Activated CD4-positive, alpha-beta T cell treated with anti-CD3 and anti-CD28 coated beads for 36 hours (primary cell): ENCODE measurements at places on chromosomes 11 and 22. TPM values are rescaled to one million over a fixed set of nuclear protein-coding genes. Genes with fewer than 3 reads are reported as not detected.

- DNase-seq: peak; percentile 63
These were observed 866 bp downstream of the EXPH5 start for GRCh38 chr11:108592591-108593213.

GRCh38 chr22:36277482-36278291 lies 24.8 kb downstream of the APOL1 start:
- DNase-seq: peak; percentile 88

DNA sequence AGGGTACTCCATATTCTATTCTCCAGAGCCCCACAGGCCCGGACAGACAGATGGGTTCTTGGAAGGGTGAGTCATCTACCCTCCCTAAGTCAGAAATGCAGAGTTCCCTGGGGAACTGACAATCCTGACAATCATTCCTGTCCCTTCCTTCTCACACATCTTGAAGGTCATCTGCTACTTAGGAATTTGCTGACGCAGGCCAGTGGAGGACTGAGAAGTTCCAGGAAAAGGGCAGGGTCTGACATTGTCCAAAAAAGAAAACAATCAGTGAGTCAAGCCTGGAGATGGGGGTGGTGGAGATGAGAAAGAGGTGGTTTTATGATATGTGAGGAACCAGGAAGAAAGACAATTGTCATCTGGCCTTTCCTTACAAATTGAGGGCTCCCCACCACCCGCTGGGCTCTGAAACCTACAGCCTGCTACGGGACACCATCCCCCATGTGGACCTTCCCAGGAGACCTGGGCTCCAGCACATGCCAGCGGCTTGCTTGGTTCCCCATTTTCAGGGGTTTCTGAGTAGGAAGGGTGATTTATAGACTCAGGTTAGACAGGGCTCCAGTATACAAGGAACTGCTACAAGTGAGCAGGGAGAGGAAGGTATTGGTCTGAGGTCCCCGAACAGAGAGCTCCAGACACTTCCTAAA lies 12.9 kb downstream of the CD59 start:
- no peak for DNase-seq

DNA sequence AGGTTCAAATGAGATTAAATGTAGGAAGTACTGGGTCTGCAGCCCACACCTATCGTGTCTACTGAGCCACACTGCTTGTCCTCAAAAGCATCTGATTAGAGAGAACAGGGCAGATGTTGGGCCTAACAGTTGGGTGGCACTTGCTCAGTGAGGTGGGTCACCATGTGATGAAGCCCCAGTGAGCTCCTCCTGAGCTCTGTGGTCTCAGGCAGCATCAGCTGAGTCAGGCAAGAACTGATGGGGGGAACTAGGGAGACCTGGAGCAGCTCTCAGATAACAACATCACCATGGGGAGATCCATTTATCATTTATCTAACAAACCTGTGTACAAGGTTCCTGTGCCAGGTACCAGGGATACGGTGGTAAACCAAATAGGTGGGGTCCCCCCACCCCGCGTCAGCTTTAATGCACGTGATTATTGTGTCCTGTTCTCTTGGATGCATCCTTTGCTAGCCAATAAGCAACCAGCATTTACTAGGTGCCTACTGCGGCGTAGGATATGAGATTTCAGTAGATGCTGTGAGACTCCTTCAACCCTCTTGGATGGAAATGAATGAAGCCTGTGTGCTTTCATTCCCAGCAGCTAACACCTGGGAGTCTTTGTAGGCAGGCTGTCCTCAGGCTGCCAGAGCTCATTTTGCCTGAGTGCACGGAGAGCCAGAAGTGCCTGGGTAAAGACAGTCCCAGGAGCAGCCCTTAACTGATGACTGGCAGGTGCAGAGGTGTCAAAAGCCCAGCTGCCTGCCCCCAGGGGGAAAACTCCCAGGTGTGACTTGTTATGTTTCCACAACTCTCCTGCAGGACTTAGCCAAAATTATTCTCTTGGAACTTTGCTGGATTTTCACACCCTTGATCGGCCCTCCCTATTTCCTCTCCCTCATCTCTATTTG lies 73.6 kb upstream of the NARS2 start:
- no peak for DNase-seq

PPFIBP2 gene
- 13.2 TPM for total RNA-seq
